ENCODE measurements at places on chromosomes 16 and 17.

DNA sequence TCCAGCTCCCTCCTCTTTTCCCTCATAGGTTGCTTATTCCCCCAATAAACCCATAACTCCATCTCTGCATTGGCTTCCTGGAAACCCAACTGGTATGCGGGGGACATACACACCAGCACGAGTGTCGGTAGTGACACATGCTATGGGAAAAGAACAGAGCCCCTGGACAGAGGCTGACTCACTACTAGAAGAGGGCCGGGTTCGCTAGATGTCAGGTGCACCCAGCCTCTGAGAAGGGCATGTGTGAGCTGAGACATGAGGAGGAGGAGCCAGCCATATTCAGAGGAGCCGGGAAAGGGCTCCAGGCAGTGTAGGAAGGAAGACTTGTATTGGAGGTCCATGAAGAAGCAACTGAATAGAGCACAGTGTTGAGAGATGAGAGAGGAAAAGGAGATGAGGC, 241.1 kb downstream of the SOX9 start:
- DNase-seq: no peak

DNA sequence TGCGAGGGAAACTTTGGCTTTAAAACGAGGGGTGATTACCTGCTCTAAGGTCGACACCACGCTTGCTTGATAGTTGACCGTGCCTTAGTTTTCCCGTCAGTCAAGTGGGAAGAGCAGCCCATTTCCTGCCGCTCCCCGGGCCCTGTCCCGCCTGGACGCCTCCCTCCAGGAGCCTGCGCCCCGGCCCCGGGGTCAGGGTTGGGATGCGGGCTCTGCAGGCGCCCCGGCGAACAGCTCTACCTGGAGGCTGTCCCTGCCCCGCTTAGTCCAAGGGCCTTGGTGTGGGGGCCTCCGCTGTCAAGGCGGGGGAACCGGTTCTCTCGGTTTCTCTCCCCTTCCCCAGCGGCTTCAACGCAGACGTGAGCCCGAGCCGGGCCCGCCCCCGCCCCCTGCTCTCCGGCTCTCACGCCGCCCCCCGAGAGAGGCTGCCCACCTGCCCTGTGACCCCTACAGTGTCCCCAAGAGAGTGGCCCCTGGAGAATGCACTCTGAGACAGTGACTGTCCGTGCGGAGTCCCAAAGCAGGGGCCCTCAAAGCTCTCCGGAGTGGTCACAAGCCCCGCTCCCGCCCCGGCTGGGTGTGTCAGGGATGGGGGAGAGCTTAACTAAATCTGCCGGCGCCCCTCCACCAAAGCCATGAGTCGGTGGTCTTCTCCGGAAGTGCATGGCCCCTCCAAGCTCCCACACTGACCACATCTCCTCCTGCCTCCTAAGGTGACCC, 117.4 kb upstream of the SMURF2 start:
- DNase-seq: no peak

- DNase-seq: no peak
These were observed 309.8 kb upstream of the N4BP1 start for GRCh38 chr16:48919791-48920190.

- no peak for DNase-seq
These were observed 6.8 kb downstream of the ZG16B start for GRCh38 chr16:2836646-2837508.

- DNase-seq: no peak
These were observed 3.4 kb downstream of the CAMKK1 start for GRCh38 chr17:3889325-3890012.

GRCh38 chr17:67315865-67316264, 50.5 kb downstream of the PSMD12 start:
- no peak for DNase-seq

DNA sequence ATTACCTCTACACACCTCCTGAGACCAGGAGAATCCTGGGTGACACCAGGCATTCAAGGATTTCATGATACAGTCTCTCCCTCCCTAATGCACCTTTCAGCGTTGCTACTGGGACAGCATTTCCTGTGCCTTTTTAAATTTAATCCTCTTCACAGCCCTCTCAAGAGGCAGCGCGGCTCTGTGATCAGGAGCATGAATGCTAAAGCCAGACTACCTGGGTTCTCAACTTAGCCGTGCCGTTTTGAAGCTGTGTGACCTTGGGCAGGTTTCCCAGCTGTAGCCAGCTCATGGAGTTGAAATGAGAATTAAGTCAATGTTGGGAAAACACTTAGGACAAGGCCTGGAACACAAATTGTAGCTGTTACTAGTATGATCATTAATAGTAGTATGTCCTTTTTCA, 191.8 kb downstream of the XYLT1 start:
- no peak for DNase-seq

DNA sequence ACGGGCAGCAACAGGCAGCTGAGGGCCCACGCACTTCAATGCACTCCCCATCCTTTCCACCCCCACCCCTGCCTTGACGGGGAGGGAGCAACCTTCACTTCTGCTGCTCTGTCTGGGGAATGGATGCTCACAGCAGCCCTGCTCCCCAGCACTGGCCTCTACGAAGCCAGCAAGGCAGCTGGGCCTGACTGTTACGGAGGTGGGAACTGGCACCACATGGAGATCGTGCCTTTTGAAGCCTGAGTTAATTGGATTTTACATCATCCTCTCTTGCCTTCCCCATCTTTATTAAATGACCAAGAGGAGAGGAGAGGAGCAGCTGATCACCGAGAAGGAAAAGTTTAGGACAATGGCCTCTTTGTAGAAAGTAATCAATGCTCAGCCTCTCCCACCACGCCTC, 187.0 kb upstream of the RPL38 start:
- no peak for DNase-seq

- DNase-seq: no peak
These were observed 703.8 kb downstream of the CDH8 start for GRCh38 chr16:61332461-61332860.

- DNase-seq: no peak
These were observed 19.2 kb downstream of the ARHGAP27 start for GRCh38 chr17:45413498-45413923.

GRCh38 chr17:47209499-47209898, 351 bp downstream of the MYL4 start:
- DNase-seq: no peak

- DNase-seq: peak; percentile 69
These were observed 55.2 kb upstream of the MRTFB start for GRCh38 chr16:14015948-14016347.

- DNase-seq: no peak
These were observed 84.3 kb downstream of the TNFRSF13B start for GRCh38 chr17:16887523-16888095.

- DNase-seq: no peak
These were observed 108.9 kb upstream of the CIBAR2 start for GRCh38 chr16:85220964-85221731.

DNA sequence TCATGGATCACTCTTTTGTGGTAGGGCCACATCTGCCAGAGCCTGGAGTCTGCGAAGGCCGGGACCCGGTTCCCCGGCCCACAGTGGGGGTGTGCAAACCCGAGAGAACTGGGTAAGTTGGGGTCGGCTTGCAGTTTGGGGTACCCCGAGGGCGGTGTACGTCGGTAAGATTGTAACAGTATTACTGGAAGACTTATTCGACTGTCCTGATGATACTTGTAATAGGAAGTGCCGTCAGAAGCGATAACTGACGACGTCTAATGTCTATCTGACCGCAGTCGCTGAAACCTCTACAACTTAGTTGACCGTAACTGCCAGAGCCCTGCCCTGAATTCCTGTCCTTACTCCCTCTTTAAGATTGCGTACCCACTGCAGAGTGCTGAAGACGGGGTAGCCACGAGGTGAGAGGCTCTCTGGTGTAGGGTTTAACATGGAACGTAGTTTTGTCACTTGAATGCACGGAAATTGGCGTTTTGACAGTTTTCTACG, 24.0 kb downstream of the TRPV2 start:
- DNase-seq: no peak

DNA sequence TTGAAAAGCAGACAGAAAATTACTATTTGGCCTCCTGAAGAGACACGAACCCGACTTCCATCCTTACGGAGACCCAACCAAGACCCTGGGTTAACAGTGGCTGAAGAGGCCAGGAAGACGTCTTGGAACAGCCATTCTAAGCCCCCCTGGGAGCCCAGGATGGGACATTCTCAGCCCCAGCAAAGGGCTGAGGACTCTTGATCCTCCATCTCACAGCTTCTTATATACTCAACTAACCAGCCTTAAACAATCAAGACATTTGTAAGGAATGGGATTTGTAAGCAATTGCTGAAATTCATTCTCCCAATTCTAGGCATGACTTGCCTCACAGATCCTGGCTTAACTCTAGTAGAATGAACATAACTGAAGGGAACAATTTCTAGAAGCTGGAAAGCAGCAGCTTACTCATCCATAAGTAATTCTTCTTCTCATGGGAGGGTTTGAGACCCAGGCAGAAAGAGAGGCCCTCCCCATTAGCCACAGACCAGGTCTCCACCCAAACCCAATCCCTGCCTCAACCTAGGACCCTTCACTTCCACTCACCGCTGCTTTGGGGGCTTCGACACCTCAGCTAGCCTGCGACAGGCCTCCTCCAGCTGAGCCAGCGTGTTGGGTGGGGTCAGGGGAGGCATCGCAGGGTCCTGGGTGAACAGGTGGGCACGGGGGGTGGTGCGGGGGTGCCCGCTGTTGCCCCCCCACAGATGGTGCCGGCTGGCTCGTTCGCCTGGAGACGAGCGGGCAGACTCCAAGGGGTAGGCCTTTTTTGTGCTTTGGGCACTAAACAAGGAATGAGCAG, 25.5 kb downstream of the AXIN2 start:
- DNase-seq: no peak

GRCh38 chr17:47816947-47817346, 4.6 kb downstream of the OSBPL7 start:
- DNase-seq: no peak

- no peak for DNase-seq
These were observed 143.1 kb downstream of the GSG1L start for GRCh38 chr16:27920391-27920891.

- DNase-seq: no peak
These were observed 578 bp downstream of the PGAP6 start for GRCh38 chr16:381012-381788.

GRCh38 chr17:62663304-62663703, 35.8 kb downstream of the MRC2 start:
- no peak for DNase-seq

DNA sequence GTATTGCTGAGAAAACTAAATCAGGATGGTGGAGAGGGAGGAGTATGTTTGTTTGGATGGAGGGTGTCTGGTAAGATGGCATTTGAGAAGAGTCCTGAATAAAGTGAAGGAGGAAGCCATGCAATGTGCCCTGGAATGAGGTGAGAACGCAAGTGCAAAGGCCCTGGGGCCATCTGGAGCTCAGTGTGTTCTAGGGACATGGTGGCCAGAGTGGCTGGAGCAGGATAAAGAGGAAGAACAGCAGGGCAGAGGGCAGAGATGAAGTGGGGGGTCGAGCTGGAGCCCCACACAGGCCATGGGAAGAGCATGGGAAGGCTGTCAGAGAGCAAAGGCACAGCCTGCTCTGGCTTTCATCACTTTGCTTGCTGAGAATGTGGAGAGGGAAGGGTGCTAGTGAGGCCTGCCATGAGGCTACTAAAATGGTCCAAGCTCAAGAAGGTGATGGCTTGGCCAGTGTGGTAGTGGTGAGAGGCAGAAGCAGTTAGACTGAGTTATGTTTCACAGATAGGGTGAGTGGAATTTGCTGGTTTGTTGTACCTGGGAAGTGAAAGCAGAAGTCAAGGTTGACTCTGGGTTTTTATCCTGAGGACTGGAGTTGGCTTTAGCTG, 234.1 kb downstream of the FOXL1 start:
- DNase-seq: no peak

GRCh38 chr17:28057731-28058246, 15.3 kb downstream of the NLK start:
- DNase-seq: peak; percentile 10

DNA sequence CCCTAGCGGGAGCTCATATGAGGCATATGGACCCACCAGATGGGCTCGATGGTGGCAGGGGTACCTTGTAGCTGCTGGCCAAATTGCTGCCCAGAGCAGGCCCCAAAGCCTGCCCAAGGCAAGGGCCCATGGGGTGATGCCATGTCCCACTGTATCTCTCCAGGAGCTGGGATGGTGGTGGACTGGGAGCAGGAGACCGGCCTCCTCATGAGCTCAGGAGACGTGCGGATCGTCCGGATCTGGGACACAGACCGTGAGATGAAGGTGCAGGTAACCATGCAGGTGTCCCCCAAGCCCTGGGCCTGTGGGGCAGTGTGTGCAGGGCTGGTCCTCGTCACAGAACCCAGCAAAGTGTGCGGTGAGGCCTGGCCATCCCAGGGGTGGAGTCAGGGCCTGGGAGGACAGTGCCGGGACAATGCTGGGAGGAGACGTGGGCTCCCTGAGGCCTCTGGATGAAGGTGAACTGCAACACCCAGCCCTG, 34.1 kb upstream of the CHMP6 start:
- DNase-seq: no peak

DNA sequence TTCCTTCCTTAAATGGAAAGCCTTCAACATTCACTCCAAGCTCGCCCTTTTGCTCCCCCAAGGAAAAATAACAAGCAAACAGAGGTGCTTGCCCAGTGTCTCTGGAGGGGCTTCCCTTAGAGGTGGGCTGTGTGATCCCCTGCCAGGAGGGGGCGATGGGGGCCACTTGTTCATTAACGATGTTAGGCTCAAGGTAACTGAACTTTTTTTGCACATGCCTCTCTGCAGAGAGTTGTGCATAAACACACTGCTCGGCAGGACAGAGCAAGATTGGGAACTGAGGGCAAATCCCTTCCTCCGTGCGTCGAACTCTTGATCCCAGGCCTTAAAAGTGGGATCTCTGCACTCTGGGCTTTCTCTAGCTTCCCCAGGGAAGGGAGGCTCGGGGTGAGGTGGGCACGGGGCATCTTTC, 15.5 kb upstream of the NAGLU start:
- DNase-seq: no peak

- no peak for DNase-seq
These were observed 53.8 kb upstream of the TAC4 start for GRCh38 chr17:49901460-49902331.

GRCh38 chr17:27983853-27984252, 58.6 kb upstream of the NLK start:
- no peak for DNase-seq

DNA sequence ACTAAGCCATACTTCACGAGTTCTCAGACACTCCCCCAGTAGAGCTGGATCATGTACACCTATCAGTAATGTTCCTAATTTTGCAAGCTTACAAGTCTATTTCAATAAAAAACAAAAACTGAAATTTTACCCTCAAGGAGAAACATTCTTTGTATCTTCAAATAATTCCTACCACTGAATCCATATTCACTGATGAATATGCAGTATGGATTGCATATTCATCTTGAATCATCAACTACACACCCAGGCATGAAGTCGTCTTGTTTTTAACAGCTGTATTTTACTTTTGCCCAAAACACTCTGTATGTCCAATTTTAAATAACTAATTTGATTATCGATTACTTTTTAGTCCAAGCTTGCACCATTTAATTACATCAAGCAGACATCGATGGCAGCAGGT, 31.8 kb downstream of the ZDHHC7 start:
- DNase-seq: no peak

- no peak for DNase-seq
These were observed 101.6 kb downstream of the CYTH1 start for GRCh38 chr17:78680436-78680835.

Data from kidney glomerular epithelial cell (primary cell).